Activated CD4-positive, CD25-positive, alpha-beta regulatory T cell treated with anti-CD3 and anti-CD28 coated beads, Interleukin-2, amount 50 U/mL, for 16 hours (primary cell): ENCODE measurements at places on chromosomes 13 and 19.

- no peak for DNase-seq
These were observed 3.8 kb downstream of the LENG1 start for GRCh38 chr19:54155694-54156093.

DNA sequence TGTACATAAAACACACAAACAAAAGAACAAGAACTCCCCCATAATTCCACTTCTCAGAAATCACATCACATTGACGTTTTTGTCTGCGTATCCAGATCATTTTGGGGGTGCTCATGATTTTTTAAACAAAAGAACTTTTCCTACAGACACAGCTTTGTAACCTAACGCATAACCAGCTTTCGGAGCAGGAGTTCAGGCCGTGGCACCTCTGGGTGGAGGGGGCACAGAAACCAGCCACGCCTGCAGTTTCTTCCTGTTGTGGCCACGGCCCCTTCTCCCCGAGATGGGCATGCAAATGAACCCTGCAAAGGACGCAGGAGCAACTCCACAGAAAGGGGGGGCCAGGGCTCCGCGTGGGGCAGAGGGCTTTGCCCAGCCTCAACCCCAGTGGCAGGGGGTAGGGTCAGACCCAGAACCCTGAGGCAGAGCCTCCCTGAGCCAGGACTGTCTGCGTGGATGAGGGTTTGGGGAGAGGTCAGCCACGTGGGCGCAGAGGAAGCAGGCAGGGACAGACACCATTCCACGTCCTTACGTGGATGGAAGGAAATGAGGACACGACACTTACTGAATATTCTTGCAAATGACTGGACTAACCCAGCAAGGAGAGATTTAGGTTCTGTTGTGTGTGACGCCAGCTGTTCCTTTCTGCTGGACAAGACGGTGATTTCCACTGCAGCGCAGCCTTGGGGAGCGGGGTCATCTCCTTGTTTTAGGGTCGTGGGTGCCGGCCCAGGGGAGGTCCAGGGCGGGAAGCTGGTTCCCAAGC is 64.4 kb downstream of the RASA3 start:
- peak; percentile 4 for DNase-seq

- no peak for DNase-seq
These were observed 393.0 kb downstream of the LMO7 start for GRCh38 chr13:76029088-76029487.

DNA sequence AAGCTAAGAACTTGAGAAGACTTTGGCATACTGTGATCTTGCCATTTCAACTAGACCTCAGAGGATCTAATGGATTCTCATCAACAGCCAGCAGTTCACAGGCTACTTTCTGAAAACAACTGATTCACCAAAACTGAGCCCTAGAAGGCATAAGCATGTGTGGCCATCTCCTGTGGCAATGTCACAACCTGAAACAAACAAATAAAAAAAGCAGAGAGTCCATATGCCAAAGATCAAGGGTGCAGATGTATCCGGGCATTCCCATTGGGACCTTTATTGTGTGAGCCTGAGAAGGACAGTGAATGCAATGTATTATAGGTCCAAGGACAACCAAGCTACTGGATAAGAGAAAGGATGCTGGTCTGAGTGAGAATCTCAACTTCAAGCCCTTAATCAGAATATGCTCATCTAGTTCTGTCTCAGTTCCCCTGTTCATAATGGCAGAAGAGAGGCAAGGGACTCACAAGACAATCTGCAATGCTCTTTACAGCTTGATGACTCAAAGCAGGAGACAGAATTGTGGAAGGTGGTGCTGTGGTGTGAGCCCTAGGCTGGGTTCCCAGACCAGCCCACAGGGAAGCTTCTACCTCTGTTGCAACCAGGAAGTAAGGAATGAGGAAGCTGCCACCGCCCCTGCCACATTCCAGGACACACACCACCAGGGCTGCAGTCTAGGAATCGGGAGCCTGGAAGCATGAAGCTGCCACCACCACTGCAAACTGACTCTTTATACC is 133.7 kb downstream of the RAP2A start:
- DNase-seq = no peak

- DNase-seq = no peak
These were observed 87.7 kb downstream of the DOCK9 start for GRCh38 chr13:98890186-98890585.
